ENCODE measurements at places on chromosomes 6 and 20.
A peak's percentile ranks its signal among the peaks of the same experiment; 100 is the strongest.

DNA sequence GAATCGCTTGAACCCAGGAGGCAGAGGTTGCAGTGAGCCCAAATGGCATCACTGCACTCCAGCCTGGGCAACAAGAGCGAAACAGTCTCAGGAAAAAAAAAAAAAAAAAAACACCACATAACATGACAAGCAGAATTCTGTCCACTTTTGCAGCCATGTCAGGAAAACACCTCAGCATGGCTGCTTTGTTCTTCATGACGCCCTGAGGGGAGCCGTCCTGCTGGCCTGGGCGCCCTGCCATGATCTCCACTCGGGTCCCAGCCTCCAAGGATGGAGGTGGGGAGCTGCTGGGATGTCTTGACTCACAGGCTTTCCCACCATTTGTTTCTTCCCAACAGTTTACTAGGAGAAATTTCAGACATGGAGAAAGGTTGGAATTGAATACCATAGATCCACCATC is 42.2 kb downstream of the SNX9 start:
- DNase-seq = peak; percentile 54

DNA sequence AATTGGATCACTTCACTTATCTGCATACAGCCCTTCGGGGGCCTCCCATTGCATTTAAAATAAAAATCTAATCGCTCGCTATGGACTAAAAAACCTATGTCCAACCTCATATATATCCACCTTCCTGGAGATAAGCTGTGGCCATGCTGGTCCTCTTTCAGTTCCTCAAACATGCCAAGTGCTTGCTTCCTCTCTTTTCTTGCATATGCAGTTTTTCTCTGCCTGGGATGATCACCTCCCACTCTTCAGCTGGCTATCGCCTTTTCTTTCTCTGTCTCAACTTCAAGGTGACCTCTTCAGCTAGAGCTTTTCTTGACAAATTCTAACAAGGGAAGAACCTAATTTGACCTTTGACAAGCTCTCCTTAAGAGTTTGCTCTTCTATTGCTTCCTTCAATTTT is 5.6 kb upstream of the TFB1M start:
- no peak for DNase-seq

- peak; percentile 41 for DNase-seq
Observed at GRCh38 chr6:71126506-71126905, 162.1 kb upstream of the OGFRL1 start.

GRCh38 chr20:44431502-44432234 is 44.0 kb upstream of the TTPAL start:
- DNase-seq = no peak

GRCh38 chr6:3665608-3666007 is 85.9 kb downstream of the PXDC1 start:
- DNase-seq = no peak

DNA sequence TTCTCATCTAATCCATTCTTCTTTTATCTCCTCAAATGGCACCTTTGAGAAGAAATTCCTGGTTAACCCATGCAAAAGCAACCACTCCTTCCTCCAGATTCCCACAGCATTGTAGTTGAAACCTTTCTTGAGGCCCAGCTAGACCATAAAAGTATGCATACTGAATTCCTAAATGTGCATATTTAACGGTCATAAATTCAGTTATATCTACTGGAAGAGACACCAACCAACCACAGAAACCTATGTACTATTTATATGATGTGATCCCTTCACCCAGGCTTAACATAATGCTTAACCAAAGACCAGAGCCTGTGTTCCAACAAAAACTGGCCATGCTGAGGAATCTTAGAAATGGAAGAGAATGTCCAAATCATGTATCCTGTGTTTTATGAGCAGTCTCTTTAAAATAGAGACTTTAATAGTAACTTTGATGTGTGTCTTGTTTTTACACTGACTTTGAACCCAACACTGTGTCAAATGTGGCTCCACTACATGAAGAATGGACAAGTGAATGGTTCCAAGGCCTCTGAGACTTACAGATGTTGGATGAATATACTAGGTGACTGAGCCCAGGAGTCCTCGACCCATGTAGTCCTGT is 11.4 kb upstream of the TAF8 start:
- no peak for DNase-seq

- no peak for DNase-seq
Observed at GRCh38 chr20:62938105-62938888, at the start of gene GID8. Gene GID8, plus strand, starts transcription at chr20:62938147. Its CDS starts 3,356 bp downstream, at chr20:62941503.

- no peak for DNase-seq
Observed at GRCh38 chr6:133034509-133035206, 206.5 kb upstream of the EYA4 start.

GRCh38 chr6:160783741-160784140 is 81.7 kb downstream of the PLG start:
- no peak for DNase-seq

- DNase-seq = no peak
Observed at GRCh38 chr6:129432738-129433137, 277.2 kb downstream of the ARHGAP18 start.

GRCh38 chr6:108777536-108777935 is 70.7 kb upstream of the ARMC2 start:
- DNase-seq = no peak

DNA sequence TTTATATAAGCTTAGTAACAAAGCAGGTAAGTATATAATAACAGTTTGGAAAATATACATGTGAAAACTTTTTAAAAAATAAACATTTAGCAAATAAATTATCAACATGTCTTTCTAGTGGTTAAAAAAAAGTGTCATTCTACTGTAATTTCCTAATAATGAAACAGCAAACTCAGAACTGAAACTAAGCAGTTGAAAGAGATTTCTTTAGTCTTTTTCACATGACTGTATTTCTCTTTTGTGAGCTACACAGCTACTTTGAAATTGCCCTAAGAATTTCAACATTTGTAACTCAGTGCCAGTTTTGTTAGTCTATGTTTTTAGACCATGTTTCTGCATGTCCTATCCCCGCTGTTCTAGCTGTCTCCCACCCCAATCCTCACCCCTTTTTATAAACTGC is 28.4 kb upstream of the SDHAF4 start:
- no peak for DNase-seq

- DNase-seq = no peak
Observed at GRCh38 chr6:153130515-153131036, 506 bp downstream of the RGS17 start.

DNA sequence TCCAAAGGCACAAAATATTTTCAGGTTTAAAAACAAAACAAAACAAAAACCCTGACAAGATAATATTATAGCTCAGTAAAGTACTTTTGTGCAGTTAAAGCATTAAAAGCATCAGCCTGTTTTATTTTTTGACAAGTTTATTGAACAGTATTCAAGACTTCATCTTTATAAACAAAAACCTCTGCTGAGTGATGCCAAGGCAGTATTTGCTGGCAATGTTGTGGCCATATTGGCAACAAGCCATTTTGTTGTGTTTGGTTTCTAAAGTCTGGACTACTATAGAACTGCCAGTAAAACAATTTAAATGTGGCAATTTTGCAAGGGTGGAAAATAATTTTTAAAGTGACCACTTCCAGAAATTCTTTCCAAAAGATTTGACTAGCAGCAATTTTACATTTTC is 15.9 kb downstream of the CPNE1 start:
- no peak for DNase-seq

DNA sequence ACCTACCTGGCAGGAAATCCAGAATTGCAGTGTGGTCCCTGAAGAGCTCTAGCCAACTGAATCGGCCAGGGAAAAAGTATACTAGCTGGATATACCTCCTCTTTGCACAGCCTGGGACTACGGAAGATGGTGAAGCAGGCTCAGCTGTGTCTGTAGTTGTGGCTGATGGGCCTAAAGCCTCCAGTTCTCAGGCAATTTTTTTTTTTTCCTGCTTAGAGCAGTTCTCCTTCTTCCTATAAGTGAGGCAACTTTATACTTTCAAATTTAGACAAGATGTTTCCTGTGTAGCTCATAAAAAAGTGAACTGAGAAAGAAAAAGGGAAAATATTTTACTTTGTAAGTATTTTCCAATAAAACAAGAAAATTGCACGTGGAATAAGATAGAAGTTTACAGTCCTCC is 172.9 kb downstream of the CARMIL1 start:
- no peak for DNase-seq

DNA sequence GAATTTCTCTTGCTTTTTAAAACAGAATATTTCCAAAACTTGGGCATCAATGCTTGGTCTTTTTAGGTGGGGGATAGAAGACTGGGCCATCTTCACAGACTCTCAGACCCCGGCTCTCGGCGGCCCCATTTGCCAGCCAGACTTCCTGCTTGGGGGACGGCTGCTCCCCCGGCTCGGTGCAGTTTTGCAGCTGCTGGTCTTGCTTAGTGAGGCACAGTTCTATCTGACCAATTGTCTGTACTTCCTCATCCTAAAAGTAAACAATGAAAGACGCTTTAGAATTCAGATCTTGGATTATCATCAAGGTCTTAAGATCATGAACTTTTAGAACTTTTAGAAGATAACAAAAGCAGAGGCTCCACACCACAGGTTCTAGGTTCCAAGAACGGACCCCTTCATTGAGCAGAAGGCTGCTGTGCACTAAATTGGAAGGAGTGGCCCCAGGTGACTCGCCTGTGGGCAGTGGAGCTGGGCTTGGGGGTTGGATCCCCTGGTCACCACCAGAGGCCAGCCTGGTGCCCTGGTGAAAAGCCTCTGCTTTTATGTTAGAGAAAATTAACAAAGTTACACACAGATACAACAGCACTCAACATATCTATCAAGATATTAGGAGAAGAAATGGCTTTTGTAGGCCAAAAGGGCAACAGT is 26.7 kb downstream of the RNASET2 start:
- DNase-seq = no peak

DNA sequence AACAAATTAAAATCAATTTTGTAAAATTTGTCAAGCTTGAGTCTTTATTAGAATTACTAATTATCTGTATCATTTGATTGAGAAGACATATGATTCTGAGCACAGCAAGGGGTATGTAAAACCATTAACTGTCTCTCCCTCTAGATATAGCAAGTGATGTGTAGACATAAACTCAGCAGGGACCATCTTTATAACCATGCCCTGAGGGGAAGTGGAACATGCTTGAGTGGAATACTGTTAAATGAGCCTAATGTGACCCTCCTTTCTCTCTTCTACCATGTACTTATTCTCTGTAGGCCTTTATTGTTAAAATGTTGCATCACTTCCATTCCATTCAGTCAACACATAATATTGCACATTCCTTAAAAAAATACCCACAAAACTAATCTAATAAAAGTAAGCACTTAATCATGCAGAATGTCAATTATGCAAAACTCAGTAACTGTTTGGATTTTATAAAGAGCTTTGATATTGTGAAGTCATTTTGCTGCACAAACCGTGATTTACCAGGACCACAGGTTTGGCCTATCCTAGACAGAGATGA is 896.6 kb upstream of the MANEA start:
- DNase-seq = no peak

DNA sequence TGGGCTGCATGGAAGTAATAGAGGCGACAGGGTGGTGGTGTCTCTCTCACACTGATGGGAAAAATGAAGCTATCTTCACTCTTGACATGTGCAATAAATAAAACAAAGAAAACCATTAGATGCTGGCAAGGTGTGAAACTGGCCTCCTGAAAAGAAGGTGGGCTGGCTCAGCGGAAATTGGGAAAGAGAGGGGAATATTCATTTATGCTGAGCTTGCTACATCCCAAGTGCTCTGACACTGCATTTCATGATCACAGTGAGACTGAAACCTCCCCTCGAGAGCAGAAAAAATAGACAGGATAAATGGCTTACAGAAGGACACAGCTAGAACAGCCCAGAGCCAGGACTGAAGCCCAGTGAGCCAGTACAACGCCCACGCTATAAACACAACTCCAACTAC is 112.1 kb upstream of the SMLR1 start:
- no peak for DNase-seq

- peak; percentile 96 for DNase-seq
Observed at GRCh38 chr6:134676307-134677281, 273.3 kb downstream of the ALDH8A1 start.

- no peak for DNase-seq
Observed at GRCh38 chr6:67336014-67336413, 1299.1 kb upstream of the ADGRB3 start.

- DNase-seq = no peak
Observed at GRCh38 chr6:4496284-4496683, 279.9 kb upstream of the CDYL start.

DNA sequence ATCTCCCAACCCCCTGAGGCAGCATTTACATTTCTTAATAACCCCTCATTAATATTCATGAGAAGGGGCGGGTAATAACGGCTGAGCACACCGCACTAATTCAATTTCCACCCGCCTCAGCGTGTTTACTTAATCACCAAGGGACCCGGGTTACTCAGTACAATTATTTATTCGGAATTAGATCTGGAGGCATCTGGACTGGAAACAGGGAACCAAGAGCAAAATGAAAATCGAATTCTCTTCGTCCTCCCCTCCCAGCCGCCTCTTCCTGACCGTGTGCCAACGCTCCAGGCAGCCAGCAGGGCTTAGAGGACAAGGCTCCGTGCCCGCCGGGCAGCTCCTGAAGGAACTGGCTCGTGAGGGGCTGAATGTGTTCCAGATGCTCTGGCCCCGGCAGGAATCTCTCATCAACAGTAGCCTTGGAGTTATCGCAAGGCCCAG is 23.5 kb upstream of the CTNNBL1 start:
- DNase-seq = no peak

DNA sequence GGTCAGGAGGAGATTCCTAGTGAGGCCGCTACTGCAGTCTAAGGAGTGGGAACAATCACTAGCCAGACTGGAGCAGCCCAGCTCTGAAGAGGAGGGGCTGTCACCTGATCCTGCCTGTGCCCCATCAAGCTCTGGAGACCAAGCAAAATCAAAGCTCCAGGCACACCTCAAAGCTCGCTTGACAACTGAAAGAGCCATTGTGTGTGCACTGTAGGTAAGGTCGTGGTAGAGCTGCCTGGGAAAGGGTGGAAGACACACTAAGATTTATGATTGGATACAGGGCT is 58.2 kb downstream of the CSE1L start:
- no peak for DNase-seq

GRCh38 chr20:11155156-11155756 is 481.5 kb upstream of the JAG1 start:
- no peak for DNase-seq

DNA sequence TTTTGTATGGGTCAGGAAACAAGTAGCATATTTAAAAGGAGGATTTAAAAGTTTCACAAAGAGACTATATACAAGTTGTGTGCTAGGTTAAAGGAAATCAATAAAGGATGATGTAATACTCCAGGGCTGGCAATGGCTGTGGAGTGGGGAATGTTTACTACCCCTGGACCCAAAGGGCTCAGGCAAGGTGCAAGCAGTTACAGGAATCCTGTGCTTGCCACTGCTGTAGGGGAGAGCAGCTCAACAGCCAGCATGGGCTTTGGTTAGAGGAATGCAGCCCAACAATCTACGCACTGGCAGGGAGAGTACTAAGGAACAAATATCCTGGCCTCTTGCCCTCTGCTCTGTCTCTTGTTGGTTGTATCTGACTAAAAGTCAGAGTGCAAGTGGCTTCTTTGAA is 1642.2 kb downstream of the KHDRBS2 start:
- no peak for DNase-seq

GRCh38 chr6:29447670-29448069 is 8.6 kb downstream of the OR10C1 start:
- DNase-seq = no peak

Data from NCI-H1417 (cell line).